Kidney (tissue), 22 donors: ENCODE measurements at places on chromosomes 2 and 18. TPM values are rescaled to one million over a fixed set of nuclear protein-coding genes. Genes with fewer than 3 reads are reported as not detected.

UNC50 gene
- total RNA-seq, result 53.2 TPM

CD8A gene
- total RNA-seq, result 5.9 TPM

- H3K4me3 ChIP-seq, result no peak overlapping the region
- H3K4me1 ChIP-seq, result no peaks in the 10 kb centered on the region
- H3K27me3 ChIP-seq, result no peaks in the 10 kb centered on the region
- H3K27ac ChIP-seq, result no peak overlapping the region
- DNase-seq, result no peak
- no peaks in the 10 kb centered on the region for H3K36me3 ChIP-seq
These were observed 33.3 kb upstream of the NRXN1 start for GRCh38 chr2:51065276-51065675.

GRCh38 chr2:236993286-236993685, 92.4 kb upstream of the COPS8 start:
- H3K4me3 ChIP-seq, result no peak overlapping the region
- H3K4me1 ChIP-seq, result peaks cover 3% of the 10 kb centered on the region
- no peak overlapping the region for H3K27ac ChIP-seq
- no peak for DNase-seq
- H3K36me3 ChIP-seq, result no peaks in the 10 kb centered on the region

GRCh38 chr18:23301972-23302371, 151.1 kb upstream of the RIOK3 start:
- no peak overlapping the region for H3K27ac ChIP-seq
- no peaks in the 10 kb centered on the region for H3K36me3 ChIP-seq
- no peaks in the 10 kb centered on the region for H3K27me3 ChIP-seq
- DNase-seq, result no peak
- H3K4me1 ChIP-seq, result peaks cover 2% of the 10 kb centered on the region
